ENCODE measurements at places on chromosomes 3 and 15. TPM values are rescaled to one million over a fixed set of nuclear protein-coding genes. Genes with fewer than 3 reads are reported as not detected.

The DCP1A gene
- 22.1 TPM for total RNA-seq

The INKA1 gene
- total RNA-seq: 6.2 TPM

The GRIP2 gene
- total RNA-seq: 0.44 TPM

The CFAP92 gene
- total RNA-seq: 2.5 TPM

The HRH1 gene
- 2.6 TPM for total RNA-seq

Data from thyroid gland (tissue), 4 donors.